ENCODE measurements at places on chromosomes 7 and 10.

GRCh38 chr7:133077394-133077793 is 4.5 kb downstream of the CHCHD3 start:
- no peak for DNase-seq

GRCh38 chr7:11127988-11128387 is 154.3 kb downstream of the PHF14 start:
- DNase-seq: no peak

GRCh38 chr10:43922335-43923280 is 273.9 kb upstream of the ZNF32 start:
- no peak for DNase-seq

- DNase-seq: no peak
These were observed 42.8 kb downstream of the NSUN6 start for GRCh38 chr10:18608596-18608995.

- DNase-seq: no peak
These were observed 83.2 kb upstream of the CHST15 start for GRCh38 chr10:124176349-124177179.

All from RWPE2 (cell line).